Frontal cortex (tissue), 4 donors: ENCODE measurements at places on chromosomes 1 and 21. TPM values are rescaled to one million over a fixed set of nuclear protein-coding genes. Genes with fewer than 3 reads are reported as not detected.

- DNase-seq, result no peak
Observed at GRCh38 chr1:176466514-176466913, 3.5 kb downstream of the PAPPA2 start.

DNA sequence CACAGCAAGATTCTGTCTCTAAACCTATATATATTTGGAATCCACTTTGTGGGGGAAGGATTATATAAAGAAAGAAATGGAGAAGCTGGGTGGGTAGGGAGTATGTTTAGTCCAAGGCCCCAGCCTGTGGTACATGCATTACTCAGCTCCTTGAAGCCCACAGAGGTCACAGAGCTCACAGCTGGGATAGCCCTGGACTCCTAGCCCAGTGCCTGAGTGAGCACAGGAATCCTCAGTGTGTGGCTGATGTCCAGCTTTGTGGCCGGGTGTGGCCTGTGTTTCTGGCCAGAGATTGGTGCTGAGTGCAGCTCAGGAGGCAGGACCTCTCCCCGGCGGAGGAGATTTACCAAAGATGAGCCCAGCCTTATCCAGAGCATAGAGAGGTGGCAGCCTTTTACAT lies 7.6 kb downstream of the CAPN9 start:
- DNase-seq, result no peak

DNA sequence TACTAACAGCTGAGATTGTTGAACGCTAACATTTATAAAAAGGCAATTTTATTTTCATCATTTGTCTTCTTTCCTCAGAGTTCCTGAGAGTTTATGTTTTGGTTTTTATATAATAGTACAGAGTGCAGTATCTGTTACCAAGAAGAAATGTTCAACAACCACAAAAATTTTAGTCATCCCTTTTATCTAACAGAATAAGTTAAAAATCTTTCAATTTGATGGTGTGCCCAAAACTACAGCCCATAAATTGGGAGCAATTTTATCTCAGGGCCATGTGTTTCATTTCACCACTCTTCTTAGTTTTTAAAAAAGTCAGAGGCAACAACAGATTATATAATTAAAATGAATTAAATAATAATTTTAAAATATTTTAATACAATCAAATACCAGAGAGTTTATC lies 37.1 kb downstream of the NEXN start:
- DNase-seq, result no peak

- DNase-seq, result no peak
Observed at GRCh38 chr1:182784556-182785171, 4.9 kb upstream of the NPL start.

GRCh38 chr1:69697340-69697739 lies 129.6 kb downstream of the LRRC7 start:
- no peak for DNase-seq

GRCh38 chr1:37998913-37999429 lies 6.3 kb downstream of the FHL3 start:
- DNase-seq, result no peak

DNA sequence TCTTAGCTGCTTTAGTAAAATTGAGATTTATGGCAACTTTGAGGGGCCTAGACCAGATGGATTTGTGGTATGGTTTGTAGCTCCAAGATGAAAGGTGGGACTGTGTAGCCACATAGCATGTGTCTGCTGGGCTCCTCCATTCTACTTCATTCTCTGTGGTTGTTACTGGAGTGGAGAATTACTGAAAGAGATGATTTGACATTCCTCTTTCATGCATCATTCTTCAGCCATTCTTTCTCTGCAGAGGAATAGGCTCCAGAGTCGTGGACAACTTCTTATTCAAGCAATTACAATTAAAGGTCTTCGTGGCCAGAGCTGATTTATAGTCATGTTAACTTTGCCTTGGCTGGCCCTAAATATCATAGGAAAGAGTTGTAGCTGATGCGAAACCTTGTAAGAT lies 328.9 kb downstream of the PAPPA2 start:
- DNase-seq, result no peak

Gene ALG14
- total RNA-seq, result 3.7 TPM

Gene KRTAP13-2
- not detected for total RNA-seq

Gene ADORA3
- 1.6 TPM for total RNA-seq

Gene RBM11
- total RNA-seq, result 10.2 TPM

Gene RHBG
- total RNA-seq, result not detected

Gene OR10Z1
- not detected for total RNA-seq

Gene KRTAP7-1
- not detected for total RNA-seq
